ENCODE measurements at places on chromosomes 13 and 19. TPM values are rescaled to one million over a fixed set of nuclear protein-coding genes. Genes with fewer than 3 reads are reported as not detected.

Gene ZNF8
- polyA plus RNA-seq = 0.55 TPM

Gene PEX11G
- polyA plus RNA-seq = not detected

Gene UBL3
- 184 TPM for polyA plus RNA-seq

Gene IZUMO4
- polyA plus RNA-seq = not detected
